ENCODE measurements at places on chromosomes 12 and 14. TPM values are rescaled to one million over a fixed set of nuclear protein-coding genes. Genes with fewer than 3 reads are reported as not detected.
A peak's percentile ranks its signal among the peaks of the same experiment; 100 is the strongest.

DNA sequence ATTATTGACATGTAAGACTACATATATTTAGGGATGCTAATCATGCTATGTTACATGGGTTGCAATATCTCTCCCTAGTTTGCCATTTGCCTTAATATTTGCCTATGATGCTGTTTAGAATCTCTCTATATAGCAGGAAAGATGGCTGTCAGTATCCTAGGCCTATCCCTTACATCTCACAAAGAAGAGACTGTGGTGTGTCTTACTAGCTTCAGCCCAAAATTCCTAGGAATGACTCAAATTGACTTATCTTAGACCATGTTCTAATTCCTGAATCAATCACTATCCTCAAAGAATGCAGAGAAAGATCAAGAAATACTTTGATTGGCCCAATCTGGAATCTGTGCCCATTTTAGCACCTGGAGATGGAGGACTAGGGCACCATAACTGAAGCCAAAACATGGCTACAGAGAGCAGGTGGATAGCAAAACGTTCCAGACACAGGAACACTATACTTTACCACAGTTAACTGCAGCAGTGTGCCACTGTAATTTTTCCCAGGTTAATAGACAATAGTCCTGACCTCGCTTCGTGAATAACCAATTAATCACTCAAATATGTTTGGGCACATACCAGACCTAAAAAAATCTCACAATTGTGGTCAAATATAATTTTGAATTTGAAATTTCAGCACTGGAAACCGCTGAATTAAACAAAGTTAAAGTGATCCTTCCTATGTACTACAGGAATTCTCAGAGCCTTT lies 32.7 kb upstream of the GLIPR1 start:
- DNase-seq = no peak

GRCh38 chr12:14970473-14970872 lies 2.4 kb upstream of the PDE6H start:
- no peak for DNase-seq

DNA sequence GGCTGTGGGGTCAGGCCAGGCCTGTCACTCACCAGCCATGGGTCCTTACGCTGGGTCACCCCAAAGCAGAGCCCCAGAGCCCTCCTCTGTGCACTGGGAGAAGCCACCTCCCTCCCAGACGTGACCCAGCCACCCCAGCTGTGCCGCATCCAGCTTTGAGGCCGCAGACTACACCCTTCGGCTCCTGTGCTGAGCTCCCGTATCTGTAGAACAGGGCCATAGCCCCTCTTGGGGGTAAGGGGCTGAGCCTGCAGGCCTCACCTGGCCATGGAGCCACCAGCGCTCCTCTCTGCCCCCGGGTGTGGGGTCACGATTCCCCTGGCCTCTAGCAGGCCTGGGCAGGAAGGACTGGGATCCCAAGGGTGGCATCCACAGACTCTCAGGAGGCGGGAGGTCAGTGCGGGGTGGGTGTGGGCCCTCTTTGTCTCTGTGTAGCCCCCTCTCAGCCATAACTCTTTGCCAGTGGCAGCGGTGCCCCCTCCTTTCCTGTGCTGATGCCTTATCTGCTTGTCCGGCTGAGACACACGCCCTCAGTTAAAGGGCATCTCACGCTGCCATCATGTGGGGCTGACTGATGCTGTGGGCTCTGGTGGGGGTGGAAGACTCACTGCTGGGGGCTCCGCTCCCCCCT lies 16.3 kb downstream of the ASPG start:
- no peak for DNase-seq

- peak; percentile 63 for DNase-seq
Measured at GRCh38 chr12:54384591-54385041, at the start of gene ZNF385A. Gene ZNF385A, minus strand, starts transcription at chr12:54384733. Its CDS starts 219 bp downstream, at chr12:54384514.

DNA sequence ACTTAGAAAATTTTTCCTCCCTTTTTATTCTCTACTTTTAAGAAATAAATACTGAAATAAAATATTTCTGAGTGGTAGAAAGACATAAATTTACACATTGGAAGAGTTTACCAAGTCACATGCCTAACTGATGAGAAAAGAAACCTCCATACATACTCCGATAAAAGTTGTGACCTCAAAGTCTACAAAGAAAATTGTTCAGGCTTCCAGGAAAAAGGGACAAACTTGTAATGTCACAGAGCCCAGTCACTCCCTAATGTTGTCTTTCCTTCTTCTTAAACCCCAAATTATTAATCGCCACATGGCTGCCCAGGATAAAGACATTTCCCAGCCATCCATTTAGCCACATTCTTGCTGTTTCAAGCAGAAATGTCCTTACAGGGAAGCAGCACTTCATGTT lies 455.3 kb downstream of the MDGA2 start:
- DNase-seq = no peak

DNA sequence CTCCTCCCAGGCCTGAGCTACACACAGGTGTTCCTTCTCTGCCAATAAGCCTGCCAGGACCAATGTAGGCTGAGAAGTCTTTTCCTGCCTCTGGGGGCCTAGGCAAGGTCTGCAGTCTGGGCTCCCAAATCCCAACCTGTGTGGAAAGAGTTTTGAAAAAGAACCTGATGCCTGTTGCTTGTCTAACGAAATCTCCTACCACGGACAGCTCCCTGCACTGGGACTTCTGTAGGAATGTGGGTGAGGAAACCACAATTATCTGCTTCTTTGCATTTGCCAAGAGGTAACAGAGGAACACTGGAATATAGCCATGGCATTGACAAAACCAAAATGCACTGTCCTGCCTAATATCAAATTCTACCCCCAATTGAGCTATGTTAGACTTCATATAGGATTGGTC lies 877.0 kb upstream of the TMEM132C start:
- DNase-seq = peak; percentile 38

GRCh38 chr12:70246580-70246979 lies 3.3 kb downstream of the CNOT2 start:
- DNase-seq = no peak

DNA sequence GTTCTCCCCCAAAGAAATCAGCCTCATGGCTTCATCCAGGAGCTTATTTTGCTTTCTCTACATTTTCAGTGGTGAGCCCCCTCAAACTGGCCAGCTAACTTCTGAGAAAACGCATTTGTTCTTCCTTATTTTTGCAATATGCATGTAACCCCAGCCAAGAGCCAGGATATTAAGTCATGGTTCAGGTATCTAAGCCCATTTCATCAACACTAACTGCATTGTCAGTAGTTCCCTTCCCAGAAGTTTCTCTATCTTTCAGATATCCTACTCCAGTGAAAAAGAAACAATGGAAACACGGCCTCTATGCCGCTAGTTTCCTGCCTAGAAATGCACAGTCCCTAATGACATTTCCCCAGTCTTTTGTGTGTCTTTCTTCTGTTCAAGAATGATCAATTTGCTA lies 102.8 kb upstream of the RASSF8 start:
- no peak for DNase-seq

Gene IL26
- not detected for total RNA-seq

Gene PLCZ1
- total RNA-seq = not detected

Gene BRF1
- total RNA-seq = 24.6 TPM

Gene CCDC175
- total RNA-seq = not detected
